ENCODE measurements at places on chromosomes 4 and X.

DNA sequence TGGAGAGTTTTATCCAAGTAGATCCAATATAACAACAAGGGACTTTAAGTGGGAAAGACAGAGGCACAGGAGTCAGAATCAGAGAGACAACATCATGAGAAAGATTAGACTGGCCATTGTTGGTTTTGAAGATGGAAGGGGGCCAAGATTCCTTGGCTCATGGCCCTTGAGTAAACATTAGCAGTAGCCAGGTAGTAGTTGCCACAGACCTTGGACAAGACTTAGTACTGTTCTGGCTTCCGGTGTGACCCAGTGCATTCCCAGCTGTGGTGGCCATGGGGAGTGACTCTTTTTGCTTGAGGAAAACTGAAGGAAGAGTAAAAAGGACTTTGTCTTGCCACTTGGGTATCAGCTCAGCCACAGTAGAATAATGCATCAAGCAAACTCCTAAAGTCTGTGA is 462.2 kb upstream of the CPXCR1 start:
- peak; percentile 15 for DNase-seq

DNA sequence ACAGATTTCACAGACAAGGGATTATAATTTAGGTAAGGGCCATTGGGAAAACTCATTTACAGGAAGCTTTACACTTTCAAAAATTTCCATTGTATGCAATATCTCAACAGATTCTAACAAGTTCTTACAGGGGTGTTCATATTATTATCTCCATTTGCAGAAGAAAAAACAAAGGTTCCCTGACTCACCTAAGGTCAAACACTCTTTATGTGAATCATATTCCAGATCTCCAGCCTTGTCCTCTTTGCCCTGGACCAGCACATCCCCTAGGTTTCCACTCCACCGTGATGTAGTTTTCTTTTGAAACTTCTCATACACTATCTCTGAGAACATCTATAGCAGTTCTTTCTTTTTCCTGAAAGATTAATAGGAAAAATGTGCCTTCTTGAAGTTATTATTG is 96.4 kb upstream of the HS3ST1 start:
- no peak for DNase-seq

GRCh38 chr4:126899331-126899801 is 733.4 kb upstream of the INTU start:
- DNase-seq: peak; percentile 24

DNA sequence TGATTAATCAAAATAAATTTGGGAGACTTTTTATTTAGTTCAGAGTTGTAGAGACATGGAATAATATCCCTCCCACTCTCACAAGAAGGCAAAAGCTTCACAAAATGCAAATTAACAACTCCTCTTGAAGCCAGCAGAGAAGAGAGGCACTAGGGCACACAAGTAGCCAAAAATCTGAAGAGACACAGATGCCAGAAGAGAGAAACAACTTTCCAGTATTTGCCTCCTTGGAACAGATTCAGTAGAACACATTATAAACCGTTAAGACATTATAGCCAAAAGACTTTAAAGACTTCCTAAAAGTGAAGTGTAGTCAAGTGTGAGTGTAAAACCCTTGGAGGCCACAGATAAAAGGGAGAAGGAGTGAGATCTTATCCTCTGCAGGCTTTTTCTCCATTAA is 1024.9 kb upstream of the ADGRL3 start:
- no peak for DNase-seq

GRCh38 chr4:141645611-141646340 is 9.4 kb downstream of the IL15 start:
- DNase-seq: peak; percentile 30

DNA sequence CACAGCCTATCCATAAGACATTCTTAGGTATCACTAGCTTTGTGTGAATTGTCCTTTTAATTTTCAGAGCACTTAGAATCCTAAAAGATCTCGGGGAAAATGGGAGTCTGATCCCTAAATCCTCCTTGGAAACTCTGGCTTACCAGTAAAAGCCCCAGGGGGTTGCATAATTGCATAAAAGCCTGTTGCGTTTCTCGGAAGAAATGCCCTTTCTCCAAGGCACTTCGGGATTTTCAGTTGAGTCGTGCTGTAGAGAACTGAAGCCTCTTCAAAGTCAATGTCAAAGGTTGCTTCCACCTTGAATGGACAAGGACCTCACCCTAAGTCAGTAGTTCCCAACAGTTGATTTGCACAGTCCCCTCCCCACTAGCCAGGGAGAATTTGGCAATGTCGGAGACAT is 20.8 kb downstream of the FAM184B start:
- DNase-seq: no peak

DNA sequence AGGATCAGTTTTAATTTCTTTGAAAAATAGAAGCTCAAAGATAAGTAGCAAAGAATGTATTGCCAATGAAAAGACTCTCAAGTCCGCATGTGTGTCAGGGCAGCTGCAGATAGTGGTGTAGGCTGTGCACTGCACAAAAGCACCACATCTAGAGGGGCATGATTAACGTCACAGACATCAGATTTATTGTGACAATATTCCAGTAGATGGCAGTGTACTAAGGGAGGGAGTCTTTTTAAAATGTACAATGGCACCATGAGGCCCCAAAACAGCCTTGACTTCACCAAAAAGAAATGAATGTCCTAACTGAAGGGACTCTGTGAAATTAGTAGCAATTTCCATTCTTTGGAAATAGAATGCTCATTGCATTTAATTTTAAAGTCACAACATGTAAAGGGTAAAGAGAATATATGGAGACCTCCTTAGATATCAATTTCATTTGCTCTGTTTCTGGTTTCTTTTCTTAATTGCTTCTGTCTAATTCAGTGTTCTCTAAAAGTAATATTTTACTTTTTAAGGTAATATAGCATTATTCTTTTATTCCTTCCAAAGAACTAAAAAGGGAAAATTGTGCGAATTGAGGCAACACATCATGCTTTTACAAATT is 98.4 kb downstream of the ZNF827 start:
- DNase-seq: peak; percentile 38

DNA sequence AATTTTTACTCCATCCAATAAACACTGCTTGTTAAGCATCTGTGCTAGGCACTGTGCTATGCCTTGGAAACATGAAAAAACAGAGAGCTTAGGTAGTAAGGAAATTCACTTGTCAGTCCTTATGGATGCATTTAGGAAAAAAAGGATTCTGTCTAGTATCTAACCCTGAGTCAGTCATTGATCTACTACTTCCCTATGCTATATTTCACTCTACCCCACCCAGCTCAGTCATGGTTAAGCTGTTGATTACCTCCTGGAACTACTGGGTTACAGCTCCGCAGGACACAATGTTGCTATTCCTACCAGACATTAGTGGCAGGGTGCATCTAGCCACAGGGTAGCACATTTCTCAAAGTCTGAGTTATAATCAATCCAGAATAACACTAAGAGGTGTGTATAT is 2.9 kb upstream of the USP53 start:
- no peak for DNase-seq

- DNase-seq: no peak
Observed at GRCh38 chr4:15233264-15233597, 194.6 kb upstream of the C1QTNF7 start.

DNA sequence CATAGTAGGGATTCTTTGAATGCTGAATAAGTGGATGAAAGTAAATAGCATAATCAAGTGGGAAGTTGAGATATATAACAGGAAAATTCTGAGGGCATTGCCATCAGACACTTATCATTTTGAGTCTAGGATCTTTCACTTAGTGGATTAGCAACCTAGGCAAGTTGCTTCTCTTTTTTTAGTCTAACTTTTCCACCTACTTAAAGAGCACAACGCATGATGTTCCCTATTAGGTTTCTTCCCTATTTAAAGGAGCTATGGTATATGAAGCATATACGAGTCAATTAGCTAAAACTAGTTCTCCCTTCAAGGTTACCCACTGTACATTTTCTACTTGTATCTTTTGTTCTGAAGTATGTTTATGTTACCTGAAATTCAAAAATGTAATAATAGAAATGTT is 67.1 kb upstream of the HS3ST1 start:
- no peak for DNase-seq

DNA sequence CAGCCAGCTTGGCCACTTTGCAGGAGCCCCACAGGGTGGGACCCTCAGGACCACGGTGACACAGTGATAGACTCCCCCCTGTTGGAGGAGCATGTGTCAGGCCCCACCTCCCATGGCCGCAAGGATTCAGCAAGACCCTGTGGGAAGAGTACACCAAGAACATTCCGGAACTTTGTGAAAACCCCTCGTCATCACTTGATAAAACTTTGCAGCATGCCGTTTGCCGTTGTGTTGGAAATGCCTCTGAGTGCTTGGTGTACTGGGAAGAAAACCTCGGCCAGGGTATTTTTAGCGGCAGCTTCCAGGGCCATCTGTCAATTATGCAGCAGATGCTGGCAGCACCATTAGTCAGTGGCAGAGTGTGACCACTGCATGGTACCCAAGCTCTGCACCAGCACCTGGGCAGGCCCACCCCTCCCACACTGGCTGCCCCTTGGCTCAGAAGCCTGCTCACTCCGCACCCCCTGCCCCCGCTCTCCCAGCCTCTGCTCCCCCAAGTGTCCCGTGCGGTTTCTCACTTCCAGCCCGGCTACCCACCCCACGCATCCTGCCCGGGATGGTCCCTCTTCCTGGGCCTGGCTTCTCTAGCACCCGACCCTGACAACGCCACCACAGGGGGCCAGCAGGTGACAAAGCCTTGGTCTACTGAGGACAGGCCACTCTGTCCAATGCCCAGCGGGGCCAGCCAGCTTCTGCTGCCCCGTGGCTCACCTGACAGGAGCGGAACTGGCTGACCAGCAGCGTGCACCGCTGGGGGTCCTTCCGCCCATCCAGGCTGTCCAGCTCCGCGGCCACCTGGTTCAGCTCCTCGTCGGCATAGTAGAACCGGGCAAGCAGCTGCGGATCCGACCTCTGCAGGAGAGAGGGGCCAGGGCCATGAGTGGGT is 65.0 kb downstream of the ZFYVE28 start:
- no peak for DNase-seq

GRCh38 chr4:100690812-100691211 is 173.0 kb upstream of the EMCN start:
- DNase-seq: no peak

DNA sequence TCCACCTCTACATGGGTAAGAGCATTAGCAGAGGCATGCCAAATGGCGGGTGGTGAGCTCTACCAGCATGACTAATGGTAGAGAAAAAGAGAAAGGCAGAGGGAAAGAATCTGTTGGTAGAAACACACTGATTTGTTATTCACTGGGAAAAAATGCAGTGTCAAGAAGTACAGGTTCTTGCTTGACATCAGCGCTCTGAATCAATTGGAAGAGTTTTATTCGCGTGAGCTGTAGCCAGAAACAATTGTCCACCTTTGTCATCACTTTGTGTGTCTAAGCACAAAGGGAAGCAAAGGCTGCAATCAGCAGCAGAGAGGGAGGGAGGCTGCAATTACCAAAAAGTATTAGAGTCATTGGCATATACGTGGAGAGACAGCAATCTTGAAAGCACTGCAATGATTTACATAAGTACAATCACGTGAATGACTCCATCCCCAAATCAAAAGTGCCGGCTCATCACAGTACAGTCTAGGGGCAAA is 67.7 kb upstream of the HS3ST1 start:
- peak; percentile 32 for DNase-seq

- no peak for DNase-seq
Observed at GRCh38 chr4:37400241-37400881, 155.8 kb downstream of the NWD2 start.

DNA sequence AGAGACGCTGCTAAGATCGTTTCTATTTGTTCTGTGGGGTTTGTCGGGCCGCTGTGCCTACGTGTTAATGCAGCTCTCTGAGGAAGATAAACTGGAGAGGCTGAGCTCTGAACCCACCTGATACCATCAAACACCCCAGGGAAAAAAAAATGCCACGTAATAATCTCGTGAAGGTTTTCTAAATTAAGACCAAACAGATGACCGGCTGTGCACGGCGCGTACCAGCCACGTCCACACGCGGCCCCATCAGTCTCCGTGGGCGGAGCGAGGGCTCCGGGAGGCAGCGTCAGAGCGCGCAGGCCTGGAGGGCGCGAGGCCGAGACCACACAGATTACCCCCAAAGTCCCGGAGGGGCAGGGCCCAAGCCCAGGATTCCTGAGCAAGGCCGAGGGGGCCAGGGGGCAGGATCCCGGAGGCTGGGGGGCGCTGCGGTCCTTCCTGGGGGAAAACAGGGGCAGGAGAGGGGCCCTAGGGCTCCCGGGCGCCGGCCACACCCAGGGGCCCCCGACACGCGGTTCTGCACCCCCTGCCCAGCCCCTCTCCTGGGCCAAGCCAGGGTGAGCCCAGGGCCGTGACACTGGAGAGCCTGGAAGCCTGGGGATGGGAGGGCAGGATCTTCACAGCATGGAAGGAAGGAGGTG is 91.9 kb downstream of the FAM53A start:
- DNase-seq: no peak

DNA sequence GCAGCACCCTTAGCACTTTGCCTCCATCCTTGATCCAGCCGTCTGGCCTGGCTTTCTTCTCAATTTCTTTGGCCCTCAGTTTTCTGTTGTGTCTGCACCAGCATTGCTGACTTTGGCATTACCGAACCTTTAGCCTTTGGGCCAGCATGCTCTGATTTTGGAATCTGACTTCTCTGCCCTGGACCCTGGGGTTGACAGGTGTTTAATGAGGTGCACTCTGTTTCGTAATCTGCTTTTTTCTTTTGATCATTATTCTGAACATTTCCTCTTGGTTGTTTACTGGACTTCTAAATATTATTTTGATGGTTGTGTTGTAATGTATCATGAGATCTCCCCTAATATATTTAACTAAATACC is 71.5 kb upstream of the ENPP6 start:
- no peak for DNase-seq

- no peak for DNase-seq
Observed at GRCh38 chrX:17882680-17883079, 21.6 kb upstream of the RAI2 start.

DNA sequence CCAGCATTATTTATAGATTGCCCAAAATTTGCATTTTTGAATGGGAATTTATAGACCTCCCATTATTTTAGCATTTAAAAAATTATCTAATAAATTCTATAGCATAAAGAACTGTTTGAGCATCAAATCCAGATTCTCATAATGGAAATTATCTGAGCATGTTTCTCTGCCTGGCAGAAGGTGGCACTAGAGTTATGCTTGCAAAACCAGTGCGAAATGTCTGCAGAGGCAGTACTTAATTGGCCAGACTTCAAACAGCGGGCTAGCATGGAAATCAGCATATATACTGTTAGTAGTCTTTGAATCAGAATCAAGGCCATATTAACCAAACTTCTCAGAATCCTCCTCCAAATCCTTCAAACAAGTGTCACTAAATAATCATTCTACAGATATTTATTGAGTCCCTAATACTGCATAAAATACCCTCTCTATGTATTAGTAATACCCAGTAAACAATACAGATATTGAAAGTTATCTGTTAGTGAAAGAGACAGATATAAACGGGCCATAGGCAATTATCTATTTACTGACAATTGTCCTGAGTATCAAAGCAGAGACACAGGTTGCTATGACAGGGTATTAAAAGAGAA is 78.7 kb upstream of the DCLK2 start:
- DNase-seq: peak; percentile 40
